ENCODE measurements at places on chromosomes 1 and 21.

DNA sequence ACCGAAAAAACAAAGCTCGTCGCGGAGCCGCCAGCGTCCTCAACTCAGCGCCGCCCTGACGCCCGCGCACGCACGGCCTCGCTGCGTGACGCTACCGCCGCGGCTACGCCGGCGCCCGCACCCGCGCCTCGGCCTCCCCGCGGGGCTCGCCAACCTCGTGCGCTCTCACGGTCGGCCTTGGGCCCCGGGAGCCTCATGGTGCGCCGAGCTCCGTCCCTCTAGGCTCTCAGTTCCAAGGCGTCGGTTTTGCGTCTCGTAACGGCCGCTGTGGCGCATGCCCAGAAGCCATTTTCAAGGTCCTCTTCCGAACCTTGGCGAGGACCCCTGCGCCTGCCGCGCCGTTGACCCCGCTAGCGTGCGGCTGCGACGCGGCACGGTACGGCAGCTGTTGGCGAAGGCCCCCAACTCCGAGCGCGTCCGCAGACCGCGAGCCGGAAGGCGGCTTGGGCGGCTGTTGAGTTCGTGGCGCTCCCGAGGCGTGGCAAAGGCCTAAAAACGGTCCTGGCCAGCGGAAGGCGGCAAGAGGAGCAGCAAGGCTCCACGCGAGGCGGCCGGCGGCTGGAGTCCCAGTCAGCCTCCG lies at the start of gene HENMT1:
Gene HENMT1, minus strand, starts transcription at position 64 of the 580 bp plus-strand sequence. CDS start 1,209 bp downstream, outside the sequence.
- DNase-seq, result peak; percentile 40

DNA sequence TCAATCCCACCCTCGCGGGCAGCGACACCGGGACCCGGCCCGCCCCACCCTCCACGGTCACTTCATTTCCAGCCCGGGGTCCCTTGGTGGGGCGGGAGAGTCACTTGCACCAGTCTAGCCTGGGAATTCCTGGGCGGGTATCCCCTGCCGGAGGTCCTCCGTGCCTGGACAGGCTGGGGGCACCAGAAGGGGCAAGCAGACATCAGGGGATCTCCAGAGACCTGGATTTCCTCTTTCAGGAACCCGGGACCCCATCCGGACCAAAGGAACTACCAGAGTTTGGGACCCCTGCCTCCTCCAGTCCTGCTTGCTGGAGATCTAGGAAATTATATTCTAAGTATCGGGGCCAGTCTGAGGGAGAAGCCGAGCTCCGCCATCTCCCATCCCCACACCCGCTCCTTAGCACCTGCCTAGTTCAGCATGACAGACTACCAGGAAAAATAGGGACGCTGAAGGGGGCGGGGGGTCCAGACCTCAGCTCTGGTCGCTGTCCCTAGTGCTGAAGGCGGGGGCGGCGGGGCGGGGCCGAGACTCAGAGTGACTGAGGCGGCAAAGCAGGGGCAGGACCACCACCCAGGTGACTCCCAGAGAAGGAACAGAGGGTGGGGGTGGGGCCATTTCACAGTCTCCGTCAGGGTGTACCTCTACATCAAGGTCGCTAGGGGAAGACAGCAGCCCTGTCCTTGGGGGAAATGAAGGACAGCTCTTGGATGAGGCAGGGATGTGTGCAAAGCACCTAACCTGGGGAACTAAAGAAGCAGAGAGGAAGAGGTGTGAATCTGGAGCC lies 832 bp downstream of the HCN3 start:
- no peak for DNase-seq

DNA sequence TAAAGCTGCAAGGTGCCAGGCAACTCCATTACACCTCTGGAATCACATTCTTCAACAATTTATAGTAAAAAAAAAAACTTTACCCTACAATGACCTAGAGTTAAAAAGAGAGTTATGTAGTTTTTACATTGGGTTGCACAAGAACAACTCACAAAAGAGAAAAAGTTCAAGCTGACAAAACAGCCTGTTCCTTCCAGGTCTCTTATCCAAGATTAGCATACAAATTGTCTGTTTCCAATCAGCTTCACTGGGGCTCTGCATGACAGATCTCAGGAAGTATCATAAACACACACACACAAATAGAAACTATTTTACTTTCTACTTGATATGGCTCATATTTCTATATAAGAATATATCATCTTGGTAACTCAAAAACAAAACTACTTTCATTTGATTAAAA lies 154.6 kb downstream of the PCNX2 start:
- DNase-seq, result peak; percentile 12

GRCh38 chr1:50568782-50569181 lies 145.5 kb upstream of the DMRTA2 start:
- DNase-seq, result no peak

- no peak for DNase-seq
Measured at GRCh38 chr21:35484851-35485250, 435.7 kb upstream of the RUNX1 start.

GRCh38 chr1:95176861-95177260 lies 57.1 kb upstream of the RWDD3 start:
- DNase-seq, result no peak

GRCh38 chr1:42886800-42887199 lies 40.4 kb downstream of the ZNF691 start:
- no peak for DNase-seq

DNA sequence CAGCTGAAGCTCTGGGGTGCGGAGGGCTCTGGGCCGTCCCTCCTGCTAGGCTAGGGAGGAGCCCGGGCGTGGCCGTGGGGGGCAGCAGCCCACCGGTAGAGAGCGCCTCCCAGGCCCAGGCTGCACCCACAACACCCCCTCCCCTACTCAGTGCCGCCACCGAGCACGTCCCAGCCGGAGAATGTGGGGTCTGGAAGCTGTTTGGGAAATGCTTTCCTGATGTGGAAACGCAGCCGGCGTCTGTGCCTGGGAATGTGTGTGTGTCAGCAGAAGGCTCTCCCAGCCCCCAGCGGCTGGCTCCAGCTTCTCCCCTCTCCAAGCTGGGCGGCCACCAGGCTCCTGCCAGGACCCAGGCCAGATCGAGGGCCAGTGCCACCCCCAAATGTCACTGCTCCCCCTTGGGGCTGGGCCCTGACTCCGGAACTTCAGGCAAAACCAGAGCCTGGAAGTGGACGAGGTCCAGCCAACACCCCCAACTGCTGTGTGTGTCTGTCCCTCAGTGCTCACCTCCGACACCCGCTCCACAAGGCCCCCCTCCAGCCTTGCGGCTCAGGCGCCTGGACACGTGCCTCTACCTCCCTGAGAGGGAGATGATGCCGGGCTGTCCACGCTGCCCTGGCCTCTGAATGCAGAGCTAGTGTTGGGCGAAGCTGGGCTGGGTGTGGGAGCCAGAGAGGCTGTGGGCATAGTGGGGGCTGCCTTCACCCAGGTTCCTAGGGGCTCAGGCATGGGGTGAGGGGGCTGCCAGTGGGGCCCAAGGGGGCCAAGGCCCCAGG lies 74.7 kb downstream of the MEGF6 start:
- no peak for DNase-seq

GRCh38 chr1:235129774-235130570 lies 1.3 kb upstream of the TOMM20 start:
- no peak for DNase-seq

DNA sequence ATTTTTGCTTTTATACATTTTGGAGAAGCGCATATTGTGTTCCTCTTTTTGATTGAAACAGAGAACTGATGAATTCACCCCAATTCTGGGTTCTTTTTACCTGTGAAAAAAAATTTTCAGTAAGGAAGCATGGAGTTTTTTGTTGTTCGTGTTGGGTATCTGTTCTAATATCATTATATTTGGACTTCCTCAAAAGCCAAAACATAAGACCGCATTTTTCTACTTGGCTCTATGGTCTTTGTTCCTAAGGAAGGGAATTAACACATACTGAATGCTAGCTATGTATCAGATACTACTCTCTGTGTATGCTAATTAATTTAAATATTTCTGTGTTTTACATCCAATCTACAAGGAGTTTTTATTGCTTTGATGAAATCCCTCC lies 12.9 kb downstream of the EPB41 start:
- DNase-seq, result no peak

GRCh38 chr1:106406114-106406513 lies 650.4 kb upstream of the PRMT6 start:
- DNase-seq, result no peak

DNA sequence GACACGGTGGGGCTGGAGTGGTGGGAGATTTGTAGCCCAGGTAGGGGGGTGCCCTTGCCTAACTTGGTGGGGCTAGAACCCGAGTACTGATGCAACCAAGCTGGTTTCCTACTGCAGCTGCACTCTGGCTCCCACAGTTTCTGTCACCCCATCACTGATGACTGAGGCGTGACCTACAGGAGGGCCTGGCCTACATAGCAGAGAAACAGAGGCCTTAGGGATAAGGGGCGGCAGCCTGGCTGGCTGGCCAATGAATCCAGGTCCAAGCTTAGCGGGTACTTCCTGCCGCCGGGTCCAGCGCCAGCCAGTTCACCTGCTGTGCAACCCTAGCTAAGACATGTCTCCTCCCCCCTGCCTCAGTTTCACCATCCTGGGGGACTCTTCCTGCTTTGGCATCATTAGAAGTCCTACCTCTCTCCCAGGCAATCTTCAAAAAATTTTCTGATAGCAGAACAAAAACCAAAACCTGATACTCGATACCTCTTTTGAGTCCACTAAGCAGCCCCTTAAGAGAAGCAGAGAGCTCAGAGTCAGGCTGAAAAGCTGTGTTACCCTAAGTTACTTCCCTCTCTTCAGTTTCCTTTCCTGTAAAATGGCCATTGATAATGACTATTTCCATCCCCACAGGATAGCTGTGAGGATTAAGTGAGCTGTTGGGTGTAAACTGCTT lies 27.3 kb upstream of the RNF19B start:
- DNase-seq, result no peak

DNA sequence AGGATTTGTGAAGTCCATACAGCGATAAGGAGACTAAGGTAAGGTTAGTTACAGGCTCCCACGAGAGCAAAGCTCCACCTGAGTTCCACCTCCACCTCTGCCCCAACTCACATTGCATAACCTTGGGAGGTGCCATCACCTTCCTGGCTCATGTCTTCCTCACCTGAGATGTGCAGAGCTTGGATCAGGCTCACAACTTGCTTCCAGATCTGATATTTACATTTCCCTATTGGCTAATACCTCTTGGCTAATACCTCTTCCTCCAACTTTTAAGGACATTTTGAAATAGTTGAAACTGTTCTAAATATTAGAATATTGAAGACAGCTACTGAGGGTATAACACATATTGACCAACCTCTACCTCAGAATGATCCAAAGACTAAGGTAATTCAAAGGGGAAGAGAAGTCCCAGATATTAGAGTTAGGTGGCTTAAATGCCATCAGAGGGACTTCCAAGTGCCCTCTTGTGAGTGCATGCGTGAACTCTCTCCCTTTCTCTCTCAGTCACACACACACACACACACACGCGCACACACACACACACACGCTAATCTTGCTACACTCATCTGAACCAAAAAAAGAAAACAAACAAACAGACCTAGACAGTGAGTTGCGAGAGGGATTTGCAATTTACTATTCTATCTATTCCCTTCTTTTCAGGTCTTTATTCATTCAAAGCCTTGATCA lies 134.3 kb downstream of the PLPP3 start:
- DNase-seq, result no peak

DNA sequence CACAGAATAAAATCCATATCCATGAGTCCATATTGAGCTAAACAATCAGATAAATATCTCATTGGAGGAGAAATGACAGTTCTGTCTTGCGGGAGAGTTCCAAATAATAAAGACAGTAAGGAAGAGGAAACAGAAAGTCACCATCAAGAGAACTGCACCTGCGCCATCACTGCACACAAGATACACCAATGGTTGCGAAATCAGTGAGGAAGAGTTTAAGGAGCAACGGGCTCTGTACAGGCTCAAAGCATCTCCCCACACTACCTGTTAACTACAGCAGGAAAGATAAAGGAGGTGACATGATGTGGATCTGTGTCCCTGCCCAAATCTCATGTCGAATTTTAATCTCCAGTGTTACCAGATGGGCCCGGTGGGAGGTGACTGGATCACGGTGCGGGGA lies 7.8 kb downstream of the C2CD2 start:
- no peak for DNase-seq

DNA sequence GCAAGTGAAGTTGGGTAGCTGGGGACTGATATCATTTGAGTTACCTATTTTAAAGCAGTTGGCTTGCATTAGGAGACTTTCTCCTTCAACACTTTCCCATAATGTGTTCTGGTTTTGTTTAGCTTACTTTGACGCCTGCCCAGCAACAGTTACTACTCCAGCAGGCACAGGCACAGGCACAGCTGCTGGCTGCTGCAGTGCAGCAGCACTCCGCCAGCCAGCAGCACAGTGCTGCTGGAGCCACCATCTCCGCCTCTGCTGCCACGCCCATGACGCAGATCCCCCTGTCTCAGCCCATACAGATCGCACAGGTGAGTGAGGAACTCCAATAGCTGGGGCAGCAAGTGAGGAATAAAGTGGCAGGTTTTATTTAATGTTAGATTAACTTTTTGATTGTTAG lies 144.3 kb downstream of the CD247 start:
- no peak for DNase-seq

Data from fibroblast of skin of left quadriceps (primary cell).